DMS79 treated with DMSO at 0.1 percent for 48 hours (cell line): ENCODE measurements at places on chromosomes 6 and 20.

- no peak for DNase-seq
Observed at GRCh38 chr20:21982559-21982958, 277.1 kb downstream of the PAX1 start.

GRCh38 chr20:46330831-46331371 lies 22.6 kb upstream of the CDH22 start:
- DNase-seq: no peak

- no peak for DNase-seq
Observed at GRCh38 chr20:36818861-36819260, 45.3 kb upstream of the DSN1 start.

GRCh38 chr6:98782772-98783171 lies 51.6 kb upstream of the POU3F2 start:
- DNase-seq: no peak

DNA sequence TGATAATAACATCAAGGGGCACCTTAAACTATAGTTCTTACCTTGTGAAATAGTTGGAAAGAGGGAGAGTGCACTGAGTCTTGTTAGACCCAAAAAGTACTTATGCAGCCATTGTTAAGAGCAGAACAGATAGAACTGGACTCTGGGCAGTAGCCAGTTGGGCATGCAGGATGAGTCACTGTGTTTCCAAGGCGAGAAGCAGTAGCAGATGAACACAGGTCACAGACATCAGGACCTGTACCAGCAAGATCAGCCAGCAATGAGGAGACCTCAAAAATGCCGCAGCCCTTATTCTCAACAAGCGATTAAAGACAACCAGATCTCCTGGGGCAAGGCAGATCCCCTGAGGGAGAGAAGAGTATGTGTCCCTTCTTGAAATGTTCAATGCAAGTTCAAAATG lies 79.0 kb downstream of the SAMD3 start:
- no peak for DNase-seq

- DNase-seq: no peak
Observed at GRCh38 chr6:3712827-3713665, 38.5 kb downstream of the PXDC1 start.

DNA sequence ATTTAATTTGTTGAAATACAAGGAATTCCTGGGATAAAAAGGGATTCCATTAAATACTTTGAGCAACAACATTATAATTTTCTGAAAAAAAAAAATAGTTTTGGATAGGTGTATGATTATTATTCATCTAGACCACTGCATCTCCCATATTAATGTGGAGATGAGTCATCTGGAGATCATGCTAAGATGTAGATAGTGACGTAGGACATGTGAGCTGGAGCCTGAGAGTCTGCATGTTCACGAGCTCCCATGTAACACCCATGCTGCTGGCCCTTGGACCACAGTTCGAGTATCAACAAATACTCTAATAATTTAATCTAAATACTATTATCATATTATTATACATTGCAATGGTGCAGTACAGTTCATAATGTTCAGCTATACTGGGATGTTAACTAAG lies 91.6 kb downstream of the EPM2A start:
- no peak for DNase-seq

DNA sequence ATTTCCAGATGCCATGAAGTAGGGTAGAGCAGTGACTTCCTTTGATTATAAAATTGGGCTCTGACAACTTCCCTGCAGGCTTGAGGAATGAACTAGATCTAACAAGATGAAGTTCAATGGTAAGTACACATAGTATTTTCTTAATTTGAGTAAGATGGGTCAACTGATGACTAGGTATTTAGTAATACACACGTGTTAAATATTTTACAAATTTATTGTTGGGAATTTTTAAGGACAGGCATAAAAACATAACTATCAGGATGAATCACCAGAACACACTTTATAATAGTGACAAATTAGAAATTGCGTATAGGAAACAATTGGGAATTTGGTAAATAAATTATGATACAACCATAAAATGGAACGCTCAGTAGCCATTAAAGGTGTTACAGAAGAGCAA lies 762.4 kb upstream of the SLC35B3 start:
- DNase-seq: no peak

DNA sequence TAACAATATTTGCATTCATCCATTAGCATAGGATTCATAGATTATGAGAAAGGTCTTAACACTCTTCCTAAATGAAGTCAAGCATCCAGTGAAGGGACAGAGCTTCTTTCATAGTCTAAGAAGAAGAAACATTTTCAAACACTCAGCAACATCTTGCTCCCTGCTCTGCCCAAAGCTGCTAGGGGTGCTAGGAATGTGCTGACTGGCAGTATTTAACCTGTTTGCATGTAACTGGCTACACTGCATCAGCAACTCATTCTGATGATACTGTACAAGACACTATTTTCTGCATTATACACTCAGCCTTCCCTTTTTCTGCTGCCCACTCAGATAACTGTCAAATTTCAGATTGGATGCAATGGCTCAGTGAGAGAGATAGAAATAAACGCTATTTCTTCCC lies 495.1 kb upstream of the ARID1B start:
- DNase-seq: no peak

DNA sequence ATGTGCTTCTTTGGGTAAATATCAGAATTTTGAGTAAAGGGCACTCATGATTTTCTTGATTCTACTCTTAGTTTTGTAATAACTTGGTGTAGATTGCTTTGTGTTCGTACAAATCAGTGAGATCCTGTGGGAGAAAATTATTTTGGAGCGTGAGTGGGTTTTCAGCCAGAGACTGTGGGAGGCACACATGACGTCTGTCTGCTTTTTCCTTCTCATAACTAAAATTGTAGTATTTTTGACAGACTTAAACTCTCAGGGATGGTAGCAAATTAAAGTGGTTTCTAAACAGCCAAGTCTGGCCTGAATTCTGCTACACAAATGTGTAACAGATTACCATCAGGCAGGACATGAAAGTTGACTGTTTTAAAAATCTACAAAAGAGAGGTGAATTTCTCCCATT lies 222.6 kb downstream of the OTOR start:
- no peak for DNase-seq
